Activated CD8-positive, alpha-beta memory T cell treated with anti-CD3 and anti-CD28 coated beads for 48 hours (primary cell): ENCODE measurements at places on chromosomes 5 and 9.

GRCh38 chr9:20255052-20255451, 367.2 kb downstream of the MLLT3 start:
- no peak for DNase-seq

GRCh38 chr5:65190328-65191053, 291.2 kb downstream of the ADAMTS6 start:
- DNase-seq: no peak

GRCh38 chr5:16740066-16740810, 123.4 kb upstream of the RETREG1 start:
- DNase-seq: no peak

DNA sequence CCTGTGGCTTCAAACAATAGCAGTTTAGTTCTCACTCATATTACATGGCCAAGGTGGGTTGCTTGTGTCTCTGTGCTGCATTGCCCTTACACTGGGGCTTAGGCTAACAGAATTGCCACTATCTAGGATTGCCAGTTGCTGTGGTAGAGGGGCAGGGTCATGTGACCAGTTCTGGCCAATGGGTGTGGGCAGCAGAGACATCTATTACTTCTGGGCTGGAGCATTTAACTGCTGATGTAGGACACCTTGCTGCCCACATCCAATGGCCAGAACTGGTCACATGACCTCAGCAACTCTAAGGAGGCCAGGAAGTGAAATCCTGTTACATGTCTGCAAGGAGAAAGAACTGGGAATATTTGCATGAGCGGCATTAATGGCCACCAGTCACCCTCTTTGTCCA, 199.3 kb downstream of the C9orf152 start:
- DNase-seq: no peak

- no peak for DNase-seq
Measured at GRCh38 chr9:107732781-107733522, 243.4 kb upstream of the KLF4 start.

GRCh38 chr5:122183098-122183787, 53.9 kb downstream of the ZNF474 start:
- no peak for DNase-seq

- no peak for DNase-seq
Measured at GRCh38 chr5:172446336-172447051, 7.8 kb downstream of the SH3PXD2B start.

- DNase-seq: no peak
Measured at GRCh38 chr9:115766370-115766955, 387.1 kb upstream of the PAPPA start.

GRCh38 chr5:16548812-16549211, 68.0 kb downstream of the RETREG1 start:
- DNase-seq: no peak

DNA sequence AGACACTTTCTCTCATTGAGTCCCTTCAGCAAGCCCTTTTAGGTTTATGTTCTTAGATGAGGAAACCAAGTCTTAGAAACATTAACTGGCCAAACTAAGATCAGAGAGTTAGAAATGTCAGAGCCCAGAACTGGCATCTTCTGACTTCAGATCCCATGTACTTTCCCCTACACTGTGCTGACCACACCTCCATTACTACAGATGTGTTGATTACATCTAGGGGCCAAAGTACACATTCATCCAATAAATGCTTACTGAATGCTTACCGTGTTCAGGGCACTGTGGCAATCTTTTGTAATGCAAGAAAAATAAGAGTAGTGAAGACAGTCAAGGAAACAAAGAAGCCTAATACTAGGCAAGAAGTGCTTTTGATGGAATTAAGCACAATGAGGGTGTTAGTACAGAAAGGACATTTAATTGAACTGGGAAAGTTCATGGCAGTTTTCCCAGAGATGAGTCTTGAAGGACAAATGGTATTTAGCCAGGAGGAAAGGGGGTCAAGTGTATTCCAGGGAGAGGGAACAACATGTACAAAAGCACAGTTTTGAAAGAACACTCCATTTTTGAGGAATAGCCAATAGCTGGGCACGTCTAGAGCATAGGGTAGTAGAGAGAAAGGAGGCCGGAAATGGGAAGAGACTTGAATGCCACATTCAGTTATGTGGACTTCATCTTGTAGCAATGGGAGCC, 89.7 kb upstream of the CDKN2B start:
- DNase-seq: no peak

DNA sequence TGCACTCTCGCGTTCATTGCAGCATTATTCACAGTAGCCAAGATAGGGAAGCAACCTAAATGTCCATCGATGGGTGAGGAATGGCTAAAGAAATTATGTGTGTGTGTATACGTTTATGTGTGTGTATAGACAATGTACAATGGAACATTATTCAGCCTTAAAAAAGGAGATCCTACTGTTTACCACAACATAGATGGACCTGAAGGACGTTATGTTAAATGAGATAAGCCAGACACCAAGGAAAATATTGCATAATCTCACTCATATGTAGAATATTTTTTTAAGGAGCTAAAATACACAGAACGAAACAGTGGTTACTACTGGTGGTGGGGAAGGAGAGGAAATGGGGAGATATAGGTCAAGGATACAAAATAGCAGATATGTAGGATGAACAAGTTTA, 2.4 kb downstream of the KIF2A start:
- no peak for DNase-seq

DNA sequence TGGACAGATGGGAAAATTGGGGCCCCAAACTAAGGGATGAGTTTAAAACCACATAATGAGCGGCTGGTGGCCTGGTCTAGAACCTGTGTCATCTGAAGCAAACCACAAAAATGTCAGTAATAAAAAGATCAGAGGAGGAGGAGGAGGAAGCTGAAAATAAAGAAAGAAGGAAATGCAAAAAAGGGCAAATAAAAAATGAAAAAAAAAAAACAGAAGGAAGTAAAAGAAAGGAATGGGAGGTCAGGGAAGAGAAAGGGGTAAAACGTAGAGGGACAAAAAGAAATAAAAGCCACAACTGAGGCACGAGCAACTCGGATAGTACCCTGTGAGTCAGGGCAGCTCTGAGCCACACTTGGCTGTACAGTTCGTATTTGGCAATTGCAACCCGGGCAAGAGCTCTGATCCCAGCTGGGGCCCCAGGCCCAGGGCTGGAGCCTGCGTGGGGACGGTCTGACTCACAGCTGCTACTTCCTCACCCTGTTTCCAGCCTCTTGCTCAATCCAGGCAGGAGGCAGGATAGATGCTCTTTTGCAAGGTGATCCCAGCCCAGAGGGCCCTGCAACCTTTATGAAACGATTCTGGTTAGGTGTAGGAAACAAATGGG, 137.9 kb upstream of the TRIM32 start:
- DNase-seq: no peak

- DNase-seq: no peak
Measured at GRCh38 chr5:3341446-3342240, 254.0 kb upstream of the IRX1 start.

DNA sequence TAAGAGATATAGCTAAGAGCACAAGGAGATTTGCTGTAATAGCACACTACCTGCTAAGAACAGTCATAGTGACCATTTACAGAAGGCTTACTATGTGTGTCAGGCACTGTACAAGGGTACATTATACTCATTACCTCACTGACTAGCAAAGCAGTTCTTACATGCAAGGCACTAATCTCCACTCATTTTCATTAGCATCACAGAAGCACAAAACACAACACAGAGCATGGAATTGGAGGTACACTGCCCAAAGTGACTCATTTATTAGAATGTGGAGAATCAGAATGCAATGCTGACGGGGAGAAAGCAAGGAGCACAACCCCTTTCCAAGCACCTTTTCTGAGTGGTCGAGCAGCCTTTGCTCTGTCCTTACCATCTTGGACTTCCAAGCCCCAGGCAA, 169.7 kb downstream of the ENTREP1 start:
- no peak for DNase-seq

DNA sequence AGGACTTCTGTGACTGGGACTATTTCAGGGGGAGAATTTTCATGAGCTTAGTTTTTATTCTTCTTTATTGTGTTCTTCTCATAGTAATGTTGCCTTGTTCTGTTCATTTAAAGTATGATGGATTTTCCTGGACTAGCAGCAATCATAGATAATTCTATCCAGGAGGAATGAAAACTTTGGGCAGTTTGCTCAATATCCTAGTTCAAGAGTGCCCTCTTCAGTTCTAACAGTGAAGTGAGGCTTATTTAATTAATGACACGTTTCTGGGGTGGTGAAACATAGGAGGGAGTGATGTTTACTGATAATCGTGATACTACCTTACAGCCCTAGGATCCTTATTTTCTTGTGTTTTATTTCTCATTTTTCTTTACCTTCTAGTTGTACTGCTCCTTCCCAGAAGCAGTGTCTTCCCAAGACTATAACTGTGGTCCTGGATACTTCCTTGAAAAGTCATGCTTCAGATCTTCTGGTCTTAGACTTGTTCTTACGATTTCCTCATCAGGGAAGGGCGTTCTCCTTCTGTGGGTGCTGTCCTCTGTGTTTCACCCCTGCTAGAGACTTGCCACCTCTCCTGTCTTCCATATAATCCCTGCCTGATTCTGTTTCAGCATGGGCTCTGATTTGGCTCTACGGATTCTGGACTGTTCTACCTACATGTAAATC, 57.4 kb downstream of the CFAP95 start:
- DNase-seq: no peak
